ENCODE measurements at places on chromosomes 16 and 17.

DNA sequence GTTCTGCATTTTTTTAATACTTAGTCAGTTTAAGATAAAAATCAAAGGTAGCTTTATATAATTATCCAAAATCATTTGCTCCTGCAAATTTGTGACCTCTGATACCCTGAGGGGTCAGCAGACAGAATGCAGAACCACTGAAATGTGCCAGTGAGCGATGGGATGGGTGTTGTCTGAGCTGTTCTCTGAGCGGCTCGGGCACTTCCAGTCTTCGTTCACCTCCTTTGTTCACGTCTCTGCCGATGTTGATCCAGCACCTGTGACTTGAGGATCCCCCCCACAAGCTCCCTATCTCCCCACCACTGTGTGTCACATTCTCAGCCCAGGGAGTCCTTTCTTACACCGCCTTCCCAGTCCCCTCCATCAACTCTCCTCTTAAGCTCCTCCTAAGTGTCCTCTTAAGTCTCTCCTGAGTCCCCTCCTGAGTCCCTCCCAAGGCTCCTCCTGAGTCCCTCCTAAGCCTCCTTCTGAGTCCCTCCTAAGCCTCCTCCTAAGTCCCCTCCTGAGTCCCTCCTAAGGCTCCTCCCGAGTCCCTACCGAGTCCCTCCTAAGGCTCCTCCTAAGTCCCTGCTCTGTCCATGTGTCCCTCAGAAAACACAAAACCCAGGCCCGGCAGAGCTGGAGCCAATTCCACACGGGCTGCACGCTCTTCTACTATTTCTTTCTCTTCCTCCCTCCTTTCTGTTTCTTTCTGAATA is 47.5 kb downstream of the RNF213 start:
- no peak for DNase-seq

DNA sequence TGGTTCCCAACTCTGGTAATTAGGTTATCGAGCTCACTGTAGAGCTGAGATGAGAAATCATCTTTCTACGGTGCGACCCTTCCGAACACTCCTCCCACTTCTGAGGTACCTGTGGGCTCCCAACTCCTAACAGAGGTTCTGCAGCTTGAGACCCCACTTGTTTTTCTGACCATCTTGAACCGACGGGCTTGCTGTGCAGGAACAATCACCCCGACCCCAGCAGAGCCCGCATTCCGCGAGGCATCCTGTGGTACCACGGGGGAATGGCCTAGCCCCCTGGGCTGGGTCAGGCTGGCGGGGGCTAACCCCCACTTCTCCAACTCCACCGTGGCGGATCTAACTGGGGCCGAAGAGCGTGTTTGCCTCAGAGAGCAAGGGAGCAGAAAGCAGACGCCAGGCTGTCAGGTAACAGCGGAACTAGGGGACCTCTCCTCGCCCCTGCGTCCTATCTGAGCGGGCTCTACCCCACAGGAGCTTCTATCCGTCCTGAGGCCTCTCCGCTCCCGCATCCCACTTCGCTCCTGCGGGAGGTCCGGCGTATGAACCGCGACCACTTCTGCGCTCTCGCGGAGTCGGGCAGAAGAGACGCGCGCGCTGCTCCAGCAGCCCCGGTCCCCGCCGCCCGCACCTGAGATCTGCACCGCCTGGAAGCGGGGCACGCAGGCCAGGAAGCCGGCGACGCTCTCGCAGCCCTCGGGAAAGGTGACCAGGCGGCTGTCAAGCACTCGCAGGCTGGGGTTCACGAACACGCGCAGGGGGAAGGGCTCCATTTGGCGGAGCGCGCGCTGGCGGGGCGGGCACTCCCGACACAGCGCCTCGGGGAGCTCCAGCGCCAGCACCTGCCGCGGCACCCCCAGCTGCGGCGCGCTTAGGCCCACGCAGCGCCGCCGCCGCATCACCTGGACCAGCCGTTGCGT is 761 bp downstream of the PDF start:
- no peak for DNase-seq

- DNase-seq, result no peak
These were observed 407.5 kb upstream of the HSBP1 start for GRCh38 chr16:83400234-83400633.

DNA sequence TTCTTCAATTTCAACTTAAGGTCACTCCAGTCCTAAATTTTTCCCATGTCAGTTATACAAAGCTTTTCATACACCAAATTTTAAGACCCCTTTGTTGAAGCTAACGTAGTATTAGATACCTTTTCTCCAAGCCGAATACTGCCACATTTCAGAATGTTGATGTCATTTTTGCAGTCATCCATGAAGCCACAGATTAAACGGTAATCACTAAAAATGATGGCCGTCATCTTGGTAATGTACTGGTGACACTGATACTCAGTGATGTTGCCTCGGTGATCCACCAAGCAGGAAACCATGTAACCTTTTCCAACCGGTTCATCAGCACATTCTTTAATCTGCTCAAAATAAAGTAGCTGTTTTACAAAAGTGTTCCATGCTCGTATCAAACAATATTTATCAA is 82.1 kb upstream of the CLEC18B start:
- no peak for DNase-seq

GRCh38 chr16:74717367-74717766 is 16.7 kb upstream of the MLKL start:
- DNase-seq, result no peak

GRCh38 chr17:13385481-13385911 is 216.2 kb downstream of the HS3ST3A1 start:
- DNase-seq, result no peak

- DNase-seq, result no peak
These were observed 21.5 kb downstream of the TMEM235 start for GRCh38 chr17:78252701-78253635.

- DNase-seq, result no peak
These were observed 51.2 kb downstream of the ABAT start for GRCh38 chr16:8725513-8726178.
